EH (cell line): ENCODE measurements at places on chromosomes 6 and 20.

GRCh38 chr6:5278565-5279120, 17.3 kb downstream of the FARS2 start:
- no peak for DNase-seq

- DNase-seq = no peak
These were observed 22.4 kb upstream of the UTRN start for GRCh38 chr6:144262470-144263369.

GRCh38 chr6:52975580-52975979, 19.5 kb downstream of the GSTA4 start:
- DNase-seq = peak; percentile 35

DNA sequence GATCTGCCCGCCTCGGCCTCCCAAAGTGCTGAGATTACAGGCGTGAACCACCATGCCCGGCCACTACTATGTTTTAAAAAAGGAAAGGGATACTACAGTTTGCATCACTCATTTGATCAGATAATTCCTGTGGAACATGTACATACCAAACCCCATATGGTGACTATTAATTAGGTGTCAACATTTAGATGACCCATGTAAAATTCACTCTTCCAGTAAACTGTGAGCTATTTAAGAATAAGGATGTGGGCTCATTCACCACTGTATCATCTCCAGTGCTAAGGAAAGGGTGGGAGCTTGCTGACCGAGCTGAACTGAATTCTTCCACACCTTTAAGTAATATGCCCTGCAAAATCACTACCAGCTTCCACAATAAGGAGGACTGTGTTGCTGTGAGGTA, 127.5 kb downstream of the BTBD9 start:
- DNase-seq = peak; percentile 48

DNA sequence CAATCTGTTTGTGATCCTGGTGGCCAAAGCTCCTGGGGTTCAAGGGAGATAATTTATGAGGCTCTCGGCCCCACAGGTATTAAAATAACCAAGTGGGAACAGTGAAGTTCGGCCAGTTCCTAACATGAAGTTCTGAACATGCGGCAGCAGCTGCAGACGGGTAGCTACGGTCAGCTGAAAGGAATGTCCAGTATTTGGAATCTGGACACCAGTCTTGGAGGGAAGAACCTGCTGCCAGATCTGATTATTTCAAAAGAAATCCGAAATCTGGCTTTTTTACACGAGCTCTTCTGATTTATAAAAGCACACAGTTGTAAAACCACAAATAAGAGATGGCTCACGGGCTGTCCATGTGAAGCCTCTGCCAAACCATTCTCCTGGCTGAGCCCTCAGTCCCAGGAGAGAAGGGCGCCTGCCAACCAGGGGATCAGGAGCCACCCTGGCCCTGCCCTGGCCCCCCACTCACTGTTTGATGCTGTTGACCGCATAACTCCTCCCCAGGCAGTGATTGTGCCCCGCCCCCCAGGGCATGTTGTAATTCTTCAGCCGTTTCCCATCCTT, 28.2 kb upstream of the KCNB1 start:
- peak; percentile 91 for DNase-seq

GRCh38 chr20:54526801-54527200, 51.4 kb downstream of the DOK5 start:
- DNase-seq = no peak

GRCh38 chr6:115570331-115570730, 490.4 kb downstream of the FRK start:
- DNase-seq = peak; percentile 58

DNA sequence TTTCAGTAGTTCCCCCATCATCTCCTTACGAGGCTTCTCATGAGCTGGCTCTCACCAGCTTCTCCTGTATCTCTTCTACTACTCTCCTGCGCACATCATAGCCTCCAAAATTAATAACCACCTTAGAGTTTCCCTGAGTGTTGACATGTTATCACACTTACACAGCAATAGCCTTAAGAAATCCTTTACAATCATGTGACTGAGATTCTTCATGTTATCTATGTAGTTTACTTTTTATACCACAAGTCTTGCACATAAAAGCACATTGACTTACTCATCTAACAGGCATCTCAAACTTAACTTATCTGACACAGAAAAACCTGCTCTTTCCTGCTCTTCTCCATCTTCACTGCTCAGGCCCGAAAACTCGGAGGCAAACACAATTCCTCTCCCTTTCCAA, 103.7 kb upstream of the TAB2 start:
- DNase-seq = peak; percentile 27

DNA sequence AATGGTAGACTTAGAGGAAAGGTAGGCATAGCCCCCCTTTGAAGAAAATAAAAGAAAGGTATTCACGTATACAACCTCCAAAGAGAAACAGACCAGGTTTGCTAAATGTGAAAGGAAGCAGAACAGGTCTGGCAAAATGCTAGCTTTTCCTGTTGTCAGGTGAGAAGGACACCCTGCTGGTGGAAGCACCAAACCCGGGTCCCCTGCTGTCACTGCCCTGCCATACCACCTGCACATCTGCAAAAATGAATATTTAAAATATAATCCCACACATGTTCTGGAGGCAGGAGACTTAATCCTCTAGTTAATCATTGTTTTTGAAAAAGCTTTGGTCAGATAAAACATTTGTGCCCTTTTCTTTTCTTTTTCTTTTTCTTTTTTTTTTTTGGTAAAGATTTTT, 48.9 kb upstream of the OLIG3 start:
- DNase-seq = no peak

DNA sequence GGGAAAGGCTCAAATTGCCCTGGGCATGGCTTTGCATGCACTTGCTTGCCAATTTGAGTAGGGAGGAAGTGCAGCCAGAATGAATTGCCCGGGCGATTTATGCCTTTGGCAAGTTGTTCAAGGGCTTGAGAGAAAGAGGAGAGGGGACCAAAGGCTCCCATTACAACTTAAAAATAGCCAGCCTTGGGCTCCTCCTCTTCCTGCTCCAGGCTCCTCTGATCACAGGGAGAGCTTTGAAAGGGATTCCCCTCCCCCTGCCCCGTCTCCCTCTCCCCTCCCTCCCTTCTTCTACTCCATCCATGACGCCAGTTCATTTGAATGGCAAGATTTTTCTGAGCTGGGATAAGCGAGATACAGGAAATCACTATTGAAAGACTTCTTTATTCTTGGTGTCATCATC, 304.9 kb upstream of the JAG1 start:
- no peak for DNase-seq

GRCh38 chr6:51513891-51514747, 573.3 kb downstream of the PKHD1 start:
- no peak for DNase-seq

DNA sequence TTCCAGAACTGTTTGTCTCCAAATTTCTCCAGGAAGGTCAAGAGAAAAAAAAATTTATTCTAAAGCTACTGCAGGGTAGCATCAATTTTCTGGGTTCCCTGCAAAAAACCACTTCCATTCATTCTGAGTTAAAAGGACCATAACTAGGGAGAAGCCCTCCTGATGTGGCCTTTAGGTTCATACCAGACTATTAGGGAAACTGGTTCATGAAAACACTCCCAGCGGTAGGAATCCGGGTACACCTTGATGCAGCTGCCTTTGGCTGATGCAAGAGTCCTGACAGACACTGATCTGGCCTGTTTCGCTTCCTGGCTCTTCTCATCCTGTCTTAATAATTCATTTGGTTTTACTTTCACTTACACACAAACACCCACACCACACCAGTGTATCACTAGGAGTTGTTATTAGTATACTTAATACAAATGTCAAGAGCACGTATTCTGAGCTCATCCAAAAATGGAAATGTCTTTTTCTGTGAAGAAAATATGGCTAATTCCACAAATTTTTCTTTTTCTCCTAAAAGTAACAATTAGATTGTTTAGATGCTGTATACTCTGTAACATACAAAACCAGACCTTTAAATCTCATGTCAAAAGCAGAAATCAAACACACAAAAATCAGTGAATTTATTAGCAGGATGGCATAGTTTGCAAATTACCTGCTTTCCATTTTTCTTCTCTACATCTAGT, 38.4 kb upstream of the ARHGAP18 start:
- DNase-seq = peak; percentile 63

DNA sequence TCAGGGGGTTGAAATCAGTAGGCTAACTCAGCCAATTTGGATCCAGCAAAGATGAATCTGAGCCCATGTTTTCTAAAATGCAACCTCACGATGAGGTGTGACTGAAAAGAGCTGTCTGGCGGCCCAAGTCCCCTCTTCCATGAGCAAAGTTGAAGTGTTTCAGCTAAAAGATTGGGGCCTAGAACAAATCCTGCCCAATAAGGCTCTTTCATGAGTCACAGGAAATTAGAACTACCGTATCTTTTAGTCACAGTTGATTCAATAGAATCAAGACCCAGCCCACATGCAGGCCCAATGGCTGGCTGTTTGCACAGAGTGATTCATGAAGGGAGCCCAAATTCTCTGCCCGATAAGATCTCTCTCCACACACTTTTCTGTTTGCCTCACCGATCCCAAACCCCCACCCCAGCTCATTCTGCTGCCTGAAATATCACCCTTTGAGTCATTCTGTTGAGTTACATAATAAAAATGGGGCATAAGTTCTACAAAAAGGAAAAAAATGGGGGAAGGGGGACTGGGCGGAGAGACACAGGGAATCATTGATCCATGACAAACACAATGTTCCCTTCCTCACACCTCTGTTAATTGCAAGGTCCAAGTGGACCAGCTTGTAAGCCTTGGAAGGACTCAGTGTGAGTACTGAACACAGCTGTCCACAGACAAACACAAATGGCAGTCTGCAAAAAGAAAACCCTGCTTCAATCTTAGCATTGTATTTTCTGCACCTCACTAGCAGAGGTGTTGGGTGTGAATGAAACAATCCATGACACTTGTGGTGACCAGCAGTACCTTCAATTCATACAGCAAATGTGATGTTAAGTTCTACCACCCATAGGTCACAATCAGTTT, 13.8 kb downstream of the FOXQ1 start:
- peak; percentile 99 for DNase-seq

GRCh38 chr20:34717230-34718095, 13.3 kb downstream of the TP53INP2 start:
- no peak for DNase-seq

- DNase-seq = peak; percentile 64
These were observed 39.2 kb upstream of the TPD52L1 start for GRCh38 chr6:125114248-125114858.

GRCh38 chr6:147268254-147268653, 64.0 kb downstream of the STXBP5 start:
- peak; percentile 28 for DNase-seq

DNA sequence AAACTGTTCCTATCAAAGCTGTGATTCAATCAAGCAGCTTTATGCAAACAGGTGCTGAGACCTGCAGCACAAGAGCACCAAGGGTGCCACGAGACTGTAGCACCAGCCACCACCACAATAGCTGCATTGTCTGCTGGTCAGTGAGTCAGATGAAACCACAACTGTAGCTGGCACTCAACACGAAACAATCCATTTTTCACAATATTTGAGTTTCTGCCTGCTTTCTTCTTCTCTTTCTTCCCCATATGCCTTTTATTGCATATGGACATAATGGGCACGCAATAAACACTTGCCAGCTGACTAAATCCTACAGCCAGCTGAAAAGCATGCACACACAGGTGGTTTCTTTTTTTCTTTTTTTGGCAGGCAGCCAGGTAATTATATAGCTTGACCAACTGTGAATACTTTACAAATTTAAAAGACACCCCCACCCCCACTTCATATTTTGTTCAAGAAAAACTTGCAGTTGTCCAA, 16.6 kb downstream of the SLC2A12 start:
- DNase-seq = peak; percentile 34

DNA sequence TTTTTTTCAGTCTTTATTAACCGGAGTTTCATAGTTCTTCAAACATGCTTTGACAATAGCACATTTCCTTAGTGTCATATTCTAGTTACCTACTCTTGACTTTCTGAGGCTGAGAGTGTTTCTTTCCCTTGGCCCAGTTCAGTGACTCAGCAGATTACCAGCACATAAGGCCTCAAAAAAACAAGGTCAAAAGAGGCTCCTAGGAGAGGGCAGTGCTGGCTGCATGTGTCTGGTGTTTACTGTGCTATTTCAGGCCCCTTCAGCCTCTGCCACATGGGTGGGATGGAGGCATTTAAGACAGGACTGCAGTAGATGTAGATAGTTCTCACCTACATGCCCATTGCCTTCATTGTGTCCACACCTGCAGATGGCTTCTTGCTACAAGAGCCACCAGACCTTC, 198.2 kb upstream of the SSTR4 start:
- DNase-seq = peak; percentile 57

DNA sequence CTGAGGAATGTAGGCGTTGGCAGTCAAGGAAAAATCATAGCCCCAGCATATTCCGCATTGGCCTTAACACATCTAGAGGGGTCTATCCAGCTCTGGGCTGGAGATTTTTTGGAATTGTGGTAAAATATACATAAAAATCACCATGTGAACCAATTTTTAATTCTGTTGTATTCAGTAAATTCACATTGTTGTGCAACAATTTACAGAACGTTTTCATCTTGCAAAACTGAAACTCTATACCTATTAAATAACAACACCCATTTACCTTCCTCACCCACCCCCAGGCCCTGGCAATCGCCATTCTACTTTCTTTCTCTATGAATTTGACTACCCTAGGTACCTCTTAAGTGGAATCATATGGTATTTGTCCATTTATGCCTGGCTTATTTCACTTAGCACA, 6.8 kb upstream of the JAG1 start:
- DNase-seq = no peak

GRCh38 chr20:41287327-41287726, 30.2 kb downstream of the ZHX3 start:
- DNase-seq = peak; percentile 87

- no peak for DNase-seq
These were observed 109.5 kb upstream of the NFATC2 start for GRCh38 chr20:51651921-51652549.

DNA sequence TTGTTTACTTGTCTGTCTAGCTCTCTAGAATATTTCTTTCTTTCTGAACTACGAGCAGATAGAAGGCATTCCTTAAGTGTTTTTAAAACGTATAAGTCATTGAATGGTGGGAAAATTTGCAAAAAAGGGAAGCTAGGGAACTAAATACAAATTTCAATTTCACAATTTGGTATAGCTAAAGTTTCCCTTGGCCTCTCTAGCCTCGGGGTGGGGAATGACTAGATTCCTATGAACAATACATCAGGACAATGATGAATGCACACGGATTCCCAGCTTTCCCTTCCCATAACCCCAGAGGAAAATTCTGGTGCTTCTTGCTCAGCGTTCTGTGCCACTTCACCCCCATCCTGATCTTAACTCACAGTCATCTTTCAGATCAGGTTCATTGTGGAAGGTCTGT, 113.3 kb upstream of the ASF1A start:
- no peak for DNase-seq

DNA sequence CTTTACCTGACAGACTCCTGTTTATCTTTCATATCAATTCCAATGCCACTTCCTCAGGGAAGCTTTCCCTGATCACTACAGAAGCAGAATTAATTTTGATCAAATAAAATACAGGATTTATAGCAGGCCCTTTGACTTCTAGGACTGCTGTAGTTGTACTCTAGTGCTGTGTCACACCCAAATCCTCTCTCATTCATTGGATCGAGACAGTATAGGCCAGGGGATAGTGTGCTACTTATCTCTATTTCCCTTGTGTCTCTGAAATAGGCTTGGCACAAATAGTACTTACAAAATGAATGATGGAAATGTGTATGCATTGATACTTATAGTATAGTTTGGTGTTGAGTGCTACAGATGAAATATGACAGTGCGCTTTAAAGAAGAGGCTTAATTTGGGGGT, 19.8 kb downstream of the RALY start:
- no peak for DNase-seq
